ENCODE measurements at places on chromosomes 6 and 20. TPM values are rescaled to one million over a fixed set of nuclear protein-coding genes. Genes with fewer than 3 reads are reported as not detected.

GRCh38 chr6:140670021-140670420 is 1295.6 kb upstream of the CITED2 start:
- DNase-seq = no peak

GRCh38 chr6:109253366-109253765 is 128.9 kb downstream of the CD164 start:
- DNase-seq = no peak

DNA sequence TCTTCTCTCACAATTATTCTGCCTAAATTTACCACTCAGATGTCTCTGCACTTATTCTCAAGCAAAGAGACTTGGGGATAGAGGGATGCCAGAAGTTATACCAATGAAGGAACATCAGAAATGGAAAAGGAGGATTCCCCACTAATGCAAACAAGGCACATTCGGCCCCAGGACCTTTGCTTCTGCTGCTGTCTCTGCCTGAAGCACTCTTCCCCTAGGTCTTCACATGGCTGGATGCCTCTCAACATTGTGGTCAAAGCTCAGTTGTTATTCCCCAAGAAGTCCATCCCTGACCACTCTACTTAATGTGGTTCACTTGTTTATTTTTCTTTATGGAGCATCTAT is 508.7 kb downstream of the DOK5 start:
- DNase-seq = no peak

DNA sequence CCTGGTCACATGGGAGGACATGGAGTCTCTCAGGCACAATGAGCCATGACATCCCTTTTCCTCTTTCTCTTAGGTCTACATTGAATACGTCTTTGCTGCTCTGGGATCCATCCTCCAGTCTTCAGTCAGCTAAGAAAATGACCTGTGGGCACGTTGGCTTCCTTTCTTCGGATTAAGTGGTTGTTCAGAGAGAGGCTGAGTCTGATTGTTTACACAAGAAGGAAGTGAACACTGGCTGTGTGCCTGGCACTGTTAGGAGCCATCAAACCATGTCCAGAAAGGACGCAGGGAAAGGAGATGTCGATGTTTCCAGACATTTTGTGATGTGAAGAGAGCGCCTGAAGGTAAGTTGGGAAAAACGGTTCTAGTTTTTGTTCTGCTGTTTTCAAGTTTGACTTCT is 309.9 kb upstream of the CDYL start:
- no peak for DNase-seq

The EMILIN3 gene
- 18.4 TPM for total RNA-seq

- DNase-seq = no peak
Observed at GRCh38 chr20:17854307-17854903, 114.2 kb downstream of the SNX5 start.

- no peak for DNase-seq
Observed at GRCh38 chr20:46698788-46699187, 9.5 kb upstream of the TP53RK start.

The TGM2 gene
- total RNA-seq = 4.8 TPM

The LAMA2 gene
- 87.4 TPM for total RNA-seq

DNA sequence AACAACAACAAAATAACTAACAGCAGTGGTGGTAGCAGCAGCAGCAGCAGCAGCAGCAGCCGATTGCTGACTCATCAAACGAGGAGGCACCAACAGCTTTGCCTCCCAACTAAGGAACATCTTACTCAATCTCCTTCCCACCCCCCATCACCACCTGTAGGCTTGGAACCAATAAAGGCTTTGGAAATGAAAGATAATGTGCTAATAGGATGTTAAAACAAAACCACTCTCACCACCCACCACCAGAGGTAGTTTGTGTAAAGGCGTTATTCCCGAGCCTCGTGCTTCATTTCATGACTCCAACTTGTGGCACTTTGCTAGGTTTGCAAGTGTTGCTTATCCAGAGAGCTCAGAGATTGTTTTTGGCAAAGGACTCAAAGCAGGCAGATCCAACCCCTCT is 346.5 kb downstream of the CD83 start:
- no peak for DNase-seq

The GPR6 gene
- total RNA-seq = not detected
